ENCODE measurements at places on chromosomes 16 and 17. TPM values are rescaled to one million over a fixed set of nuclear protein-coding genes. Genes with fewer than 3 reads are reported as not detected.

CDH1 gene
- total RNA-seq, result 425 TPM

HIRIP3 gene
- total RNA-seq, result 16.3 TPM

MARVELD3 gene
- total RNA-seq, result 28.8 TPM

FGF11 gene
- 2.7 TPM for total RNA-seq

GAST gene
- not detected for total RNA-seq

NPIPA8 gene
- total RNA-seq, result 1.5 TPM

SPNS3 gene
- total RNA-seq, result 1.8 TPM

PPY gene
- total RNA-seq, result not detected

GAN gene
- total RNA-seq, result 11.6 TPM

SCARF1 gene
- 13.2 TPM for total RNA-seq

GRAP gene
- total RNA-seq, result 7.8 TPM

GRCh38 chr17:28046034-28046825 lies 3.8 kb downstream of the NLK start:
- DNase-seq, result no peak

- peak; percentile 42 for DNase-seq
Measured at GRCh38 chr16:17313085-17313611, 157.6 kb downstream of the XYLT1 start.

- no peak for DNase-seq
Measured at GRCh38 chr16:31009894-31010584, 399 bp downstream of the STX1B start.

GRCh38 chr17:48510761-48511604 lies 19.8 kb downstream of the HOXB1 start:
- DNase-seq, result no peak

GRCh38 chr16:25894093-25894492 lies 202.3 kb downstream of the HS3ST4 start:
- no peak for DNase-seq

DNA sequence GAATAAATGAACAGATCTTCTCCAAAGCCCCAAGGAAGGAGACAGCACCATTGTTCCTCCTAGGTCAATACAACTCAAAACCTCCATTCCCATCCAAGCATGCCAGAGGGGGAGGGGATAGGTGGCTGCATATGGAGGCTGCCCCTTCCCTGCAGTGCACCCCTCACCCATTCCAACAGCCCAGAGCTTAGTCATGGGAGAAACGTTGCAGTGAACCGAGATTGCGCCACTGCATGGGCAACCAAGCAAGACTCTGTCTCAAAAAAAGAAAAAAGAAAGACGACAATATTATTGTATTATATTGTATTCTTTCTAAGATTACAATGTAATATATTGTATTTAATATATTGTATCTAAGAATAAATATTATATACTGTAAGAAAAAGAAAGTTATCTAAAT lies 36.4 kb upstream of the CD300E start:
- no peak for DNase-seq

DNA sequence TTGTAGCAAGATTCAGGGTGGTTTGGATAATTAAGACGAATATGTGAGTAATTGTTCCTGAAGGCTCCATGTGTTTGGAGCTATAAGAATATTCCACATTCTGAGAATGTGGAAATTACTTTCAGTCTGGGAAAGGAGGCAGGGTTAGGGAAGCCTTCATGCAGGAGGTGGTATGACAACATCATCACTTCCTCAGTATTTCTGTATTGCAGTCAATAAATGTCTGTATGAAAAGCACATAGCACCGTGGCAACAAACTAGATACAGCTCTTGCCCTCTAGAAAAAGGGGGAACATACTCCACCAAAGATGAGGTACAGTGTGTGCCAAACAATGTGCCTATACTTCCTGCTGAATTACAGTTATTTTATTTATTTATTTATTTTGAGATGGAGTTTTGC lies 26.1 kb upstream of the DHRS7B start:
- no peak for DNase-seq

GRCh38 chr16:47008174-47008573 lies 34.7 kb upstream of the DNAJA2 start:
- DNase-seq, result no peak

GRCh38 chr17:67542219-67543114 lies 165.4 kb downstream of the PITPNC1 start:
- DNase-seq, result no peak

DNA sequence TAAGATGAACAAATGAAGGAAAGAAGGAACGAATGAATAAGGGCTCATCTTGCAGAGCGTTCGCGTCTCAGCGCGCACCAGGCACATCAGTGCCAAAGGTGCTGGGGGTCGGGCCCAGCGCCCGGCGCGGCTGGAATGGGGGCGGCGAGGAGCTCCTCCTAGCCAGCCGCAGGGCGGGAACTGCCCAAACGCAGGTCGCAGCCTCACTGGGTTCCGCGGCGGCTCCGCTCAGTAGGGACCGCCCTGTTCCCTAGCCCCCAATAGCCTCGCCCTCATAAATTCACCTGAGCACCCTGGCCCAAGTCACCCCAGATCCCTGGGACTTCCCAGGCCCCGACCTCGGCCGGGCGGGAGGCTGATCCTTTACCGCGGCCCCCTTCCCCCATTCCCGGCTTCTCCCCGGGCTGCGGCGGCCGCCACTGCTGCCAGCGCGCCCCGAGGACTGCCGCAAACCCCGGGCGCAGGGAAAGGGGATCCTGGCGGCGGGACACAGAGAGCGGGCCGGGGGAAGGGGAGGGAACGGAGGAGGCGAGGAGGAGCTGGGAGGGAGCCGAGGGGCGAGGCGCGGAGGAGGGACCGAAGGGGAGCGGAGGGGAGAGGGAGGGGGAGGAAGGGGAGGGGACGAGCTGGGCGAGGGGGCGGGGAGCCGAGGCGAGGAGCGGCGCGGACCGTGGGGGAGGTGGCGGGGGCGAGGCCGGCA lies 377 bp upstream of the CRHR1 start:
- no peak for DNase-seq

DNA sequence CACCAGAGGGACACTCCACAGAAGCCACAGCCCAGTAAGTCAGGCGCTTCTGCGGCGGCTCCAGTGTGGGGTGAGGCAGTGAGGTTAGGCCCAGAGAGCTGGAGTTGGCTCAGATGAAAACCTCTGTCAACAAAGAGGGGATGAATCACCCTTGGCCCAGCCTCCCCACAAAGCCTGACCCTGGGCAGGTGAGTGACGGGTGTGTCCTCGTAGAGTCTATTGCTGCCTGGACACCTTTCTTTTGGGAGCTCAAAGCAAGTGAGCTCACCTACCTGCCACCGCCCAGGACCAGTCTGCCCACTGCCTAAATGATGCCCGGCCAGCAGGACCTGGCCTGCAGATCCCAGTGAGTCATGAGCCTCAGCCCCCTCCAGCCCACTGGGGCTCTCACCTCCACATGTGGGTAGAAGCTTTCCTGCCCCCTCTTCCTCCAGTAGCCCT lies 24.9 kb upstream of the DBNDD1 start:
- DNase-seq, result peak; percentile 76

GRCh38 chr17:76378548-76379274 lies 5.7 kb upstream of the SPHK1 start:
- DNase-seq, result no peak

DNA sequence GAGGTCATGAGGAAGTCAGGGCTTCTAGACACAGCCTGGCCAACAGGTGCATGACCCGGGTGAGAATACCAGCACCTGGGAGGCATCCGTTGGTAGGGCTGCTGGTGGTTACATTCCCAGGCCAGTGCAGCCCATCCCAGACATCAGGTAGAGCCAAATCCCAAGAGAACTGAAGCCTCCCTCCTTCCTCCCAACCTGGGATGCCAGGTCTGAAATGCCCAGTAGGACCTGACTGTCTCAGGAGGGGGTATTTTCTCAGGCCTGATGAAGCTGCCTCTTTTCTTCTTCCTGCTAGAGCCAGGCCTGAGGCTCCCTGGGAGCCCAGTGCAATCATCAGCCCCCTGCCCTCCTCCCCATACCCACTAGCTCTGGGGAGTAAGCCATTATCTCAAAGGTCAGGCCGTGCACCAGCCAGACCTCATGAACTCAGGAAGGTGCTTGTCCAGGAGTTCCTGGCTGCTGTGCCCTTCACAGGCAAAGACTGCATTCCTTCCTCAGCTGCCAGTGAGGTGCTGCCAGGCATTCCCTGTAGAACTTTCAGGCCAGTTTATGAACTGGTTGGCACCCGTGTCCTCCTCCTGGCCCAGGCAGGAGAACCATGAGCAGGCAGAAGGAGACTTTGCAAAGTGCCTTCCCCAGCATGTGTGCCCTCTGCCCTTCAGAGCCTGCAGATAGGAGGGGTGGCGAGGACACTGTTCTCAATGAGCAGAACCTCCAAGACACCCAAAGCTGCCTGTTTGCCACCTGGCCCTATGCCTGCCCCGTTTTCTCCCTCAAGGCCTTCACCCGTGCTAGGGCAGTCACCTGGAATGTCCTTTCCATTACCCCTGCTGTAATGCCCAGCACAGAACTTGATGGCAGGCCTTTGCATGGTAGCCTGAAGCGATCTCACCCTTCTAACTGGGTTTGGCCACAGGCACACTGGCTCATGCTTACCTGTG lies 7.6 kb downstream of the TBX2 start:
- DNase-seq, result no peak

GRCh38 chr16:78689536-78689935 lies 590.1 kb downstream of the WWOX start:
- DNase-seq, result no peak

DNA sequence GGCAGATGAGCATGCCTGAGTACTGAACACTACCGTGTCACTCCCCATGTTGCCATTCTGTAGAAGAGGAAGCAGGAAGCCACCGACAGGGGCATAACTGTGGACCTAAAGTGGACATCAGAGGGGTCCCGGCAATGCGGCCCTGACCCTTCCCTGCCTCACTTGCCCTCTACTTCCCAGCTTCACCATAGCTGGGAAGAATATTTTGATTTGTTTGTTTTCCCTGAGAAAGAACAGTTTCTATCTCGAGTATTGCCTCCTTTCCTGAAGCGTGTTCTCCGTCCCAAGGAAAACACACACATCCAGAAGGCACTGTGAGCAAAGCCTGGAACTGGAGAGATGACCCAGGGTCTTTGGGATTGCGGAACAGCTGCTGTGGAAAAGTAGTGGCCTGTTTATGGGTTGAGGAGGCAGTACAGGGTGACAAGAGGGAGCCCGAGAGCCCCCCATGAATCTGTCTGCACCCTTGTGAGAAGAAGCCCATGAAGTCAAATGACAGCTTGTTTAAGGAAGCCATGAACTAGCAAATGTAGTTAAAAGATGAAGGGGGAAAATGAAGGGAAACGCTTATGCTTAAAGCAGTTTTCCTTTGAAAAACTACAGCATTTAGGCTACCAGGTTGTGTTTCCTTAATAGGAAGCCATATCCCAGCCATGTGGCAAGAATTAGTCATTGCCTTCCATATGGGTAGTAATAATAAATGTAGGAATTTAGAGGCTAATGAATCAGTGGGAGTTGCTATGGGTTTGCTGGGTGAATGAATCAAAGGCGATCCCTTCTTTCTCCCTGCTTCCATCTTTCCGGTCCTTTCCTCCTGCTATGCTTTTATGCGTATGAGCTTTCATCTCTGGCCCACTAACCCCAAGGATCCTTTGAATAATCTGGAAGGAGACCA lies 90.0 kb upstream of the TBX2 start:
- no peak for DNase-seq

- no peak for DNase-seq
Measured at GRCh38 chr17:79073016-79073705, 1.5 kb upstream of the ENGASE start.

DNA sequence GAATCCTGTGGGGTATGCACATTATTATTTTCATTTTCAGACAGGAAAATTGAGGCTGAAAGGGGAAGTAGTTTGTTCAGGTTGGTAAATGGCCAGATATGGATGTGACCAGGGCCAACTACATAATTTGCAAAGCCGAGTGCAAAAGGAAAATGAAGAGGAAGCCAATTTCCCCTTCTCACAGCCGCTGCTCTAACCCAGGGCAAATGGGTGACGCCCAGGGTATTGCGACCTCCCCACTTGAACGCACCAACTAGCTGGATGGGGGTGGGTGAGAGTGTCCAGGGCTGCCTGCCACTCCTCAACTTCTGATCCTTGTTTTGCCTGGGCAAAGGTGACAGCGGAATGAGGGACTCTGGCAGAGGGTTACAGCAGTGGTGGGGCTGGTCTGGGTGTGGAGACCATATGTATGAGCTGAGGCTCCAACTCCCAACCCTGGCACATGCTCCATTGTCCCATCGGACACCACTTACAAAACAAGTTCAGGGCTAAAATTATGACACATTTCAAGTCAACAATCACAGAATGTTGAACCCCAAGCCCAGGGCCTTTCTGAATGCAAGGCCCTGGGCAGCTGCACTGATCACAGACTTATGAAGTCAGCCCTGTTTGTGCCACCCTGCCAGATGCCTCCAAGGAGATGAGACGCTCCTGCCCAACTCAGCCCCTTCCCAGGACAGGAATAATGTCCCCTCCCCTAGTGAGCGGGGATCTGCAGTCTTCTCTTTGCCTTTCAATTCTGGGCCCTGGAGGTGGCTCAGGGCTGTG lies 1.7 kb downstream of the ANKRD40CL start:
- DNase-seq, result no peak

DNA sequence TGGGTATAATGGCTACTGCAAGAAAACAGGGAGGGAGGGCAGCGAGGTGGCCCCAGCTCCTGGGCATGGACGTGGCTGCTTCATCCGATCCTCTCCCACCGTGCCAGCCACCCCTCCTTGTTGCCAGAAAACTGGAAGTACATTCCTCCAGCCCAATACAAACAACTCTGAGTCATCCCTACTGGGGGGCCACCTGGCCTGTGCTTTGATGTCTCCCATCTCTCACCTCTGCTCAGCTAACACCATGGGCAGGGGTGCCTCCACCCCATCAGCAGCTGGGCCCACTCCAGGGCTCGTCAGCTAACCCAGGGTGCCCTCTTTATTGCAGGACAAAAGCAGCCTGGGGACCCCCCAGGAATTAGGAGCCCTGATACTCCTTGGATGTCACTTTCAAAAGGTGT lies 2.0 kb downstream of the RHBDF2 start:
- no peak for DNase-seq

GRCh38 chr17:80887639-80888175 lies 103.9 kb upstream of the CHMP6 start:
- DNase-seq, result no peak

DNA sequence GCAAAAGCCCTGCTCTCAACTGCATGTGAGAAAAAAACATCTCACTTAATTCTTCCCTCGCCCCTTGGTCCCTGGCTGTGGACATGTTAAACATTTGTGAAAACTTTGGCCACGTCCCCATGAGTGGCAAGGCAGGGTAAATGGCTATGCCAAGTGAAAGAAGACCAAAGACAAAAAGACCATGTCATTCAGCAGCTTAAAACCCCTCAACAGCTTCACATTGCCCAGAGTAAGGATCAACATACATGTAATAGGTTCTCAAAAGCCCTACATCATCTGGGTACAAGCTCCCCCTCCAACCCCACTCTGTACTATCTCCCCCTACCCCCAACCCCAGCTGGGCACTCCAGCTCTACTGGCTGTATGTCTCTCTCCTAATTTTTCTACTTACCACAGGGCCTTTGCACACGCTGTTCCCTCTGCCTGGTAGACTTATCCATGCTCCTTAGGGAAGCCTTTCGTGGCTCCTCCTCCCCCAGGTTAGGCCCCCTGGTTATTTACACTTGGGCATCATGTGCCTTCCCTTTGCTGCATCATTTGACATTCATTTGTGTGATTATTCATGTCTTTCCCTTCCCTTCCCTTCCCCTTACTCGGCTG lies 75.7 kb downstream of the NDE1 start:
- DNase-seq, result no peak

Data from mucosa of gallbladder (tissue), 1 donor.